ENCODE measurements at places on chromosomes 16 and 17.

GRCh38 chr17:63035271-63035670, 69.2 kb downstream of the TANC2 start:
- DNase-seq = no peak

DNA sequence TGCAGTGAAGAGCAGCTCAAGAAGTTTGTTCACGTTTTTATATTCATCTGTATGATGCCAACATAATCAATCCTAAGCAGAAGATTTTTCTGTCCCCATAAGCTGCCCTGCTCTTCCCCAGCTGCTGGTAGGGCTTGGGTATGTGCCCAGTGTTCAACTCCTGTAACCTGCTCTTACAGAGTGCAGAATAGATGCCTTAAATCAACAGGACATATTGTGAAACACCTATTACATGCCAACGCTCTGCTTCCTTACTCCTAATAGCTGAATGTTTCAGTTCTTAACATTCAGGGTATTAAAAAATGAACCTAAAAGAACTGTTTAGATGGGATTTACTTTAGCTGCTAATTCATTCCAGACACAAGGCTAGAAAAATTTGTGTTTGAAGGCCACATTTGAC, 190.9 kb downstream of the HS3ST3A1 start:
- no peak for DNase-seq

DNA sequence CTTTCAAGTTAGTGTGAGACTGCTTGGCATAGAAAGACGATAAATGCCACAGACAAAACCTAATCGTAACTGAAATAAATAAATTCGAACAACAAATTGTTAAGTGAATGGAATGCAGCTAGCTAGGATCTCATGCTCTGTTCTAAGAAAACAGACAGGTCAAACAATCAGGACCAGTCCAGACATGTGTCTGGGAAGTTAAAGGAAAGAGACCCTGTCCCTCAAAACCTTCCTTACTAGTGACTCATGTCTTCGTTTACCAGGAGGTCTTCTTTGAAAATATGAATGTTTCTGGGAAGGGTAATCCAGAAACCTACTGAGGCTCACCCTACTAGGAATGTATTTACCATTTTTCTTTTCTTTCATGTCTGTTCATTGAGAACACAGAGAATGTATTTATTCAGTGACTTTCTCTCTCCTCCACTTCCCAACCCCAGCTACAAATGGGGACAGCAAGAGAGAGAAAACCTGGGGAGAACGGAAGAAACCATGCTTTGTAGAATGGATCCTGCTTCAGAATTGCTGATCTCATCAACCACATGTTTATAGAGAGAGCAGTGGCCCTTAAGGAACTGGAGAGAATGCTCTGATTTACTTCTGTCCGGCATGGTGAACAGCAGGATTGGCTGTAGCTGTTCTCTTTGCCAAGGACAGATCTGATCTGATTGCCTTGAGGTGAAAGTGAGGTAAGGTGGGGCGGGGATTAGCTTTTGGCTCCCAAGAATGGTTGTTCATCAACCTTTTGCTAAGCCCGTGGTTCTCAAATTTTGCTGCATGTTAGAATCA, 39.4 kb upstream of the DHX8 start:
- no peak for DNase-seq

GRCh38 chr17:7846063-7846735, 8.7 kb upstream of the TMEM88 start:
- DNase-seq = no peak

DNA sequence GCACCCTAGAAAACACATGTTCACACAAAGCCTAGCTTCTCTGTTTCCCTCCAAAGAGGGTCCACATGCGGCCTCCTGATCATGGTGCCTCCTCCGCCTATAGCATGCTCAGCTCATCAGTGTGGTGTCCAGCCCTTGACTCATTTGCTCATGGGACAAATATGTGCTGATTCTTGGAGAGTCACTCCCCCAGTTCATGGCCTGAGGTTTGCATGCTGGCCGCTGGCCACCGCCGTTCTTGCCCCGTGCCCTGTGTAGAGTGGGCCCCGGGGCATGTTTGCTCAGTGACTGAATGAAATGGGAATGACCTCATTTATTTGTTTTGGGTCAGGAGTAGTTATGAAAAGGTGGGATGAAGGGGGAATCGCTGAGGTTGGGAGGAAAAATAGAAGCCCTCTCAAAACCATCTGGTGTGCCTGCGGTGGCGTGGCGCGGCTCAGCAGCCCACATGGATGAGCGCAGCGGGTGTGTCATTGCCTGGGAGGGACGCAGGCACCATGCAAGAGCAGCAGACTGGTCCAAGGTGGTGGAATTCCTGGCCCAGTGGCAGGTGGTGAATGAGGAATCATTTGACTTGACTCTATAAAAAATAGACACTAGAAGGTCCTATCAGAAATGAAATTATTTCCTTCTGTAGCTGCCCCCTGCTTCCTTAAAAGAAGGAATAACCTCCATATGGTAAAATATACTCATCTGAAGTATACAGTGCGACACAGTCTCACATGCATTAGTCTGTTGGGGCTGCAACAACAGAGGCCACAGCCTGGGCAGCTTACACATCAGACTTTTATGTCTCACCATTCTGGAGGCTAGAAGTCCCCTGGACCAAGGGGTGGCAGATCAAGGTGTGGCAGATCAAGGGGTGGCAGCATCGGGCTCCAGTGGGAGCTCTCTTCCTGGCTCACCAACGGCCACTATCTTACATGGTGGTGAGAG, 31.7 kb downstream of the CRISPLD2 start:
- peak; percentile 51 for DNase-seq

DNA sequence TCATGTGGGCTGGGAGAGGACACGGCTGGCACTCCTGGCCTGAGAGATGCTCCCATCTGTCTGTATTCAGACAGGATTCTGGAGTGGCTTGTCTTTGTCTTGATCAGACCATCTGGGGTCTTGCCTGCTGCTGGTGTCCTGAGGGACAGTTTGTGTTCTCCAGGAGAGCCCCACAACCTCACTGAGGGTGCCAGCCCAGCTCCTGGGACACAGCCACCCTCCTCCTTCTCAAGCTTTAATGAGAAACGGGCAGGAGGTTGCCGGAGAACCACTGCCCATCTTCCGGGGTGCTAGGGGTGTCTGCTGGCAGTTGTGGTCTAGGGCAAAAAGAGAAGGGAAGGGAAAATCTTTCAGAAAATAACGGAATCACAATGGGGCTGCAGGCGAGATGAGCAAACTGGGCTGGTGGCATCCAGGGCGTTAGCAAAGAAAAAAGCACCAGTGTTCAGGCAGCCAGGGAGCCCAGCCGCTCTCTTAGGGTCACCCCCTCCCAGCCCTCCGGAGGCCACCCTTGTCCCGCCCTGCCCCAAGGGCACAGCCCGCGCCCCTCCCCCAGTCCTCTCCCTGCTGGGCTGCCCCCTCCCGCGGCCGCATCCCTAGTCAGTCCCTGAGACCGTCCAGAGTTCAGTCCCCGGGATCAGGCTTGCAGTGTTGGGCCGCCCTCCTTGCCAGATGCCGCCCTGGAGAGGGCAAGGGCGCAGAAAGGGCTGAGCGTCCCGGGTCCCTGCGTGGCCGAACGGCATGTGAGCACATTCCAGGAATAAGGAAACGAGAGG, 824.7 kb downstream of the KCNJ18 start:
- DNase-seq = no peak

GRCh38 chr16:19868421-19868820, 16.2 kb downstream of the GPRC5B start:
- no peak for DNase-seq

GRCh38 chr17:78898947-78899346, 4.1 kb downstream of the CEP295NL start:
- DNase-seq = no peak

GRCh38 chr16:17529982-17530760, 59.4 kb upstream of the XYLT1 start:
- DNase-seq = no peak

- DNase-seq = no peak
These were observed 4.4 kb downstream of the CACNG4 start for GRCh38 chr17:66968916-66969315.

DNA sequence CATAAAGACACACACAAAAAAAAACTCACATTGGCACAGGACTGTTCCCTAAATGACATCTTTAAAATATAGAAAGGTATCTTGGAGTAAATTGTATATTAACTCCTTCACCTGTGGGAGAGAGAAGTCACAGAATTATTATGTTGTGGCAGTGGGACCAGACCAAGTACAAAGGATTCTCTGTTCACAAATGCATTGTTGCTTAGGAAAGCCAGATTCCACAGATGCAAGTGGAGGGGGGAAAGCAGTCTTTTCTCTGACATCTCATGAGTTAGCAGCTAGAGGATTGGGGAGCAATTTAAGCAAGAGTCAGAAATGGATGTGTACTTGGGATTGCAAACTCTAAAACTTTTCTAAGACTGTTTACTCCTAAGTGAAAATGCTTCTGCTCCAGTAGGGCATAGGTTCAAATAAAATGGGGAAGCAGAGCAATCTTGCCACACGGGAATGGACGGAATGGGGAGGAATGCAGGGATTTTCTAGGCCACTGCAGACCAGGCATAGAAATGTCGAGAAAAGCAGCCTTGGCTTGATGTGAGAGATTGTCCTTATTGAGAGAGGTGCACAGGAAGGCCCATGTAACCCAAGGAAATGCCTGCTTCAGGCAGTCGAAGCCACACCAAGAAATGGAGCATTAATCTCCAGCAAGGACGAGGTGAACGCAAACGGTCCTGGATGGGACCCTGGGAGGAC, 4.1 kb upstream of the PMP22 start:
- DNase-seq = no peak

- no peak for DNase-seq
These were observed 8.8 kb upstream of the FASN start for GRCh38 chr17:82106688-82107305.

DNA sequence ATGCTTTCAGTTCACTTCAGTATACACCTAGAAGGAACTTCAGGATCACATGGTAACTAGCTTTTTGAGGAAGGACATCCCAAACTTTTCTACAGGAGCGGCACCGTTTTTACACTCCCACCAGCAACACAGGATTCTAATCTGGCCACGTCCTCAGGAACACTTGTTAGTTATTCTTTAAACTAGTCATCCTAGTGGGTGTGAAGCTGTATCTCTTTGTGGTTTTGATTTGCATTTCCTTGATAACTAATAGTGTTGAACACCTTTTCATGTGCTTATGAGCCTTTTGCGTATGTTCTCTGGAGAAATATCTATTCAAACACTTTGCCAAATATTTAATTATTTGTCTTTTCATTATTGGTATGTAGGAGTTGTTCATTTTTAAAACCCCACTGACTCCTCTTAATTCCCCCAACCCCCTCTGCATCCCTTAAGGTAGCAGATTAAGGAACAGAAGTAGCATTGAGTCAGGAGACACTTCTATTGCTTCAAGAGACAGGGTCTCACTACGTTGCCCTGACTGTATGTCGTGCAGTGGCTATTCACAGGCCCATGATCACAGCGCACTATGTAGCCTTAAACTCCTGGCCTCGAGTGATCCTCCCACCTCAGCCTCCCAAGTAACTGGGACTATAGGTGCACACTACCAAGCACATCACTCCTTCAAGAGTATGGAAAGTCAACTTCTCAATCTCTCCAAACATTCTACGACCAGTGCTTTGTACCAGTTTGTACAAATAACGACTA, 25.4 kb downstream of the YWHAE start:
- no peak for DNase-seq

DNA sequence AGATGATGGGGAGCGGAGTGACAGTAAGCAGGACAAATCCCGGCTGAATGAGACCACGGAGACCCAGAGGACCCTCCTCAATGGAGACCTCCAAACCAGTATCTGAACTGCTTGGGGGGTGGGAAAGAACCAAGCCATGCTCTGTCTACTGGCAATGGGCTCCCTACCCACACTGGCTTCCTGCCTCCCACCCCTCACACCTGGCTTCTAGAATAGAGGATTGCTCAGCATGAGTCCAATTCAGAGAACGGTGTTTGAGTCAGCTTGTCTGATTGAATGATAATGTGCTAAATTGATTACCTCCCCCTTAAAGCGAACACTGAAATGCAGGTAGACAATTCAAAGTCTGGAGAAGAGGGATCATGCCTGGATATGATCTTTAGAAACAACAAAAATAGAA, 5.5 kb downstream of the SSTR2 start:
- no peak for DNase-seq

- DNase-seq = no peak
These were observed 65.7 kb upstream of the KSR1 start for GRCh38 chr17:27390540-27390939.

GRCh38 chr16:21656795-21657768, 4.7 kb upstream of the IGSF6 start:
- DNase-seq = peak; percentile 59

- DNase-seq = no peak
These were observed 177.1 kb downstream of the MSI2 start for GRCh38 chr17:57433452-57433851.

DNA sequence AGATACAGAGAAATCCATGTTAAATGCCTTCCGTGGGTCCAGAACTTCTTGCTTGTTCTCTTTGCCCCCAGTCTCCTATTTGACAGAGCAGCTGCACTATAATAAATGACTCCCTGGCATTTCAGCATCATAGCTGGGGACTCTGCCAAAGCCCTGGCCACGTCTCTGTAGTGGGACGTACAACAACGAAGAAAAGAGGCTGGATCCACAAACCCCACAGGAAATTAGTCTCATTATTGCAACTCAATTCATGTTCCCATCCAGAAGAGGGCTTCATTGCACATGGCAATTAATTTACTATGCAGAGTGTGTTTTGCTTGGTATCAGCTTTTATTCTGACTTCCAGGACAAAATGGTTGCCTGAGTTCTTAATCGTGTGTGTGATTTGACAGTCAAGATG, 121.3 kb downstream of the CDH13 start:
- peak; percentile 3 for DNase-seq

- DNase-seq = no peak
These were observed 19.5 kb downstream of the TEKT5 start for GRCh38 chr16:10675216-10675615.

DNA sequence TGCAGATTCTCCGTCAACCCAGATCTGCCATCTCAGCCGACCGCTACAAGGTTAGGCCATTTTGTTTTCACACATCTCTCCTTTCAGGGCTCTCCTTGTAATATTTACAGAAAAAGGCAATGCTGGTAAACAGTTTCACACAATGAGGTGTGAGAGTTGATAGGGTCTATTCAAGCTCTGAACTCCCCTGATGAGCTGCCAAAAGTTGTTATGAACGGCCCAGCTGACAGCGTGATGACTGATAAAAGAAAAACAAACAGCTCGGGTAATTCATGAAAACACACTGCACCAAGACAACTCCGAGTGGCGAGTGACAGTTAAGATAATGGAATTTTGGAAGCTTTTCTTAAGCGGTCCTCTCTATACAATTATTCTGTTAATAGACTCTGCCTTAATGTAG, 68.1 kb upstream of the IRX5 start:
- no peak for DNase-seq

DNA sequence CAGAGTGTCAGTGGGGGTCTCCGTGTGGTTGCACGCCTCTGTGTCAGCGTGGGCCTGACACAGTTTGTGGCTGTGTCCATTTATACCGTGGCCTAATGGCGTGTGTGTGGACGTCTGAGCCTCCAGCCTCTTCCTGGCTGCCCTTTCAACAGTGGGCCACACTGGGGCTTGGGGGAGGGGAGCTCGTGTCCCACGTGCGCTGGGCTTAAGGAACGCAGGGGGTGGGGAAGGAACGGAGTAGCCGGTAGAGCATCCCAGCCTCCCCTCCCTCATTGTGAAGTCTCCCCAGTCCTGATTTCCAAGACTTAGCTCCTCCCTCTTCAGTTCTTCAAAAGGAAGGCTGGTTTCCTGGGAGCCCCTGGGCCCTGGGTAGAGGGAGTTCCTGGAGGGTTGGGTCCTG, 9.5 kb upstream of the HES7 start:
- DNase-seq = no peak
